ENCODE measurements at places on chromosomes 12 and 14.

- DNase-seq: no peak
Measured at GRCh38 chr14:63383776-63384367, 65.1 kb upstream of the GPHB5 start.

GRCh38 chr14:34582117-34582680 is 42.7 kb upstream of the EAPP start:
- no peak for DNase-seq

GRCh38 chr12:130026608-130027176 is 122.9 kb upstream of the TMEM132D start:
- DNase-seq: no peak

DNA sequence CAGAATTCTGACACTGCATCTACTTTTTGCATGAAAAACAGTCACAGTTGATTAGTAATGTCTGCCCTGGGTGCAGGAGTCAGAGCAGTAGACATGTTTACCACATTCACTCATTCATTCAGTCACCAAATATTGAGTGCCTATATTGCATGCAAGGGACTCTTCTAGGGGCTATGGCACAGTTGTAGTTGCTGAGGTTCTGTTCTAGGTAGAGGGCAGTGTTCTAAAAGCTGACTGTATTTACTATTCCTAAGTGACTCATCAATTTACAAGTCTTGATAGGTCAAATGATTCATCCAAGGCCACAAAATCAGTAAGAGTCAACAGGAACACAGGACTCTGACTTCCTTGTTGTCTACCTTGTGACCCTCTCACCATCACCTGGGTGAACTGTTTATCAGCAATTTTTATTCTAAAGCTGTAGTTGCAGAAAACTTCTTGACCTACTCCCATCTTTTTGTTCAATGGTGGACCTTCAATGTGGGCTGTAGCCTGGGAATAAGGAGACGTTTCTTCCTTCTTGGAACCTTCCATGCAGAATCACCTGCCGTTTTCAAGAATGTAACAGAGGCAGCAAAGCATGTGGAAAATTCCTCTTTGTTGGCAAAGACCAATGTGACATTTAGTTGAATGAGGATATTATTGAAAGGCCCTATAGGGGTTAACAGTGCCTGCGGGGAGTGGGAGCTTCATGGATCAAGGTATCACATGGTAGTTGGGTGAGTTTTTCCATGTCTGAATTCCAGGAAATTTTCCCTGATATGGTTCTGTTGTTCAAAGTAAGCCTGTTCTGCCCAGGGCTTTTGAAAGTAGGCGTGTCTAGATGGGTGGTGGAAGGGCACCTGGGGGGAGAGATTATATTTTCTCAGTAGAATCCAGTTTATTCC is 223.2 kb downstream of the KTN1 start:
- no peak for DNase-seq

DNA sequence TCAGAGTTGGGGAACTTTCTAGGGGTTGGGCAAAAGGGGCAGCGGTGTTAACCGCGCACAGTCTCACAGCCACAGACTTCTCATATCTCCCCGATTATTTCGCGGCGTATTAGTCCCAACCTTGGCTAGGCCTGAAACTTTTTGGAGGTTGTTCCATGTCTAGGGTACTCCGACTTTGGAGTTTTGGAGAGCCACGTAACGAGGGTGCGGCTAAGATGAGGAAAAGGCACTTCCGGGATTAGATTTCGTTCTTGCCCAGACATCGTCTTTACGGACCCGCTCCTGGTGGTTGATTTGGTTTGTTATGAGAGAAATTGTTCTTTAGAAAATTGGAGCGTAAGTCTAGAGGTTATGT is 513 bp downstream of the CCNK start:
- no peak for DNase-seq

DNA sequence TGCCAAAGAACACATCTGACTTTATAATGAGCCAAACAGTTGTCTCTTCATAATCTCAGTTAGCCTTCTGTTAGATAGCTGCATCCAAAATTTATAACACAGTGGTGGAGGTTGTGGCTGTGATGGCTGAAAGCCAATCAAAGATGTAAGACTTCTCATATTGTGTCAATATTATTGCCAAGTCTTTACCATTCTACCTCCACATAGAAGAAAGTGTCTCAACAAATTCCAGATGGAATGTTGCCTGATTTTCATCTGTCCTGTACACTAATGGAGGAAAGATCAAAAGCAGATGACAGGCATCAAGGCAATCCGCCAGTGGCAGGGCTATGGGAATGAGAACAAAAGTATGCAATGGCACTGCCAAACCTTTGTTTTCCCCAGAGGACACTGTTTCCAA is 813.1 kb upstream of the NOVA1 start:
- DNase-seq: peak; percentile 46

DNA sequence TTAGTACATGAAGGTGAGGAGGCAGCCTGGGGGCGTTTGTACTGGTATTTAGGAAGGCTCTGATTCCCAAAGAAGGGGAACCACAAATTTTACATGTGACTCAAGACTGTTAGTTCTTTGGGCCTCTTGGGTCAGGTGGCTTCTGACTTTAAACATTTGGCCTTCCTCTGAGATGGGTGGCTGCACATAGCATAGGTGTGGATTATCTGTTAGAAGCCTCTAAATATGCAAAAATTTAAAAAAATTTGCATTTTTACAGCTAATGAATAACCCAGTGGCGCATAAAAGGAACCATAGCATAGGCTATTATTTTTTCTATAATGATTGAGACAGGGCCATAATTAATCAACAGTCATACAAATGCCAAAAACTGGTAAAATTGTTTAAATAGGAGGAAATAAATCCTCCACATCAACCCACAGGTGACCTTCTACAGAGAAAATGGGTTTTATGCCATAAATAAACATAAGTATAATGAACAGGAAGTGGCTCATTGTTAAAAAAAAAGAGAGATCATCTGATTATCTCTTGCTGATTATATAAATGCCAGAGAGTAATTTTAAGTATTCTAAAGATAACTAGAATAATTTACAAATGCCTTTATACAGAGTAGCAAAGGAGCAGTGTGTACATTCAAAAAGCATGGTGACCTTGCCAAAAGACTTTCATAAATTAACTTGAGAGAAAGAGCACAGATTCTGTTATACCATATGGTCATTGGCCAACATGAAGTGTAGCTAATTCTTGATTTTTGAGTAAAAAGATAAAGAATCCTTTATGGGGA is 284.2 kb upstream of the ATP2B1 start:
- no peak for DNase-seq

- no peak for DNase-seq
Measured at GRCh38 chr14:96723946-96724345, 73.2 kb upstream of the VRK1 start.

GRCh38 chr12:108722992-108723766 is 8.1 kb downstream of the CORO1C start:
- peak; percentile 95 for DNase-seq

DNA sequence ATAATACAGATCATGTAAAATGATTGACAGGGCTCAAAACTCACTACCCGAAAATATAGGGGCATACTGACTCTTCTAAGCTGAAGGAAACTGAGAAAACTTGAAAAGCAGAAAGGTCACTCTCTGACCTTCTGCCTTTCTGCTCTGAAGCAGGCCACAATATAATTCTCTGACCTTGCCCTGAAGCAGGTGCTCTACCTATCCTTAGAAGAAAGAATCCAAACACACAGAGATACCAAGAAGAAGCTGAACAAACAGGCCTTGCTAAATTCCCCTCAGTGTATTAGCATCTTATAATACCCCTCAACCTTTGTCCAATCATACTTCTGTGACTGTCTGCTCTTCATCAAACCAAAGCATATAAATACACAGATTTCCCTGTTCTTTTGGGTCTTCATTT is 60.9 kb upstream of the BBS10 start:
- DNase-seq: no peak

GRCh38 chr12:14589169-14590004 is 21.7 kb upstream of the PLBD1 start:
- DNase-seq: no peak

- DNase-seq: no peak
Measured at GRCh38 chr12:124548854-124549378, 18.5 kb downstream of the NCOR2 start.

GRCh38 chr12:111215881-111216280 is 153.0 kb downstream of the PHETA1 start:
- no peak for DNase-seq

GRCh38 chr14:64053694-64054669 is 201.2 kb downstream of the SYNE2 start:
- no peak for DNase-seq

DNA sequence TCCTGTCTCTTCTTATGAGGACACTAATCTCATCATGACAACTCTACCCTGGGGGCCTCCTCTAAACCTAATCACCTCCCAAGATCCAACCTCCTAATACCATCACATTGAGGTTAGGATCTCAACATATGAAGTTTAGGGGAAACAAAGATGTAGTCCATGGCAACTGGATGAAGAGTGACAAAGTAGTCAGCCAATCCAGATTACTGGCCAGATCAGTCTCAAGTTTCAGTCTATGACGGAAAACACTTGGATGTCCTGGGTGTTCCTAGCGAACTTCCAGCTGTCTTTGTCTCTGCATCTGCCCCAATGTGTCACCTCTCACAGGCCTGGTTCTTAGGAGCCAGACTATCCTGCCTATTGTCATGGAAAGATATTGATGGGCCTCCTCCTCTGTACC is 630.8 kb downstream of the AACS start:
- DNase-seq: no peak

DNA sequence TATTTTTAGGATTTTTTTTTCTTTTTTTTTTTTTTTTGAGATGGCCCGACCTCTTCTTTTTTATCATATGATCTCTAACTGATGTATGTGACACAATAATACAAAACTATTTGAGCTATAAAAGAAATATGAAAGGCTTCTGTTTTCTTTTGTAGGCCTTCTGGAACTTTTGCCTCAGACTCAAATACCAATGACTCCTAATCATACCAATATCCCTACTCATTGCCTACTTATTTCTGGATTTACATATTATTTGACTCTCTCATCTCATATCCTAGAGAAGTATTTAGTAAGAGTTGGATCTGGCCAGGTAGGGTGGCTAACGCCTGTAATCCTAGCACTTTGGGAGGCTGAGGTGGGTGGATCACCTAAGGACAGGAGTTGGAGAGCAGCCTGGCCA is 12.7 kb upstream of the WDR89 start:
- peak; percentile 23 for DNase-seq

GRCh38 chr12:22312336-22312735 is 22.2 kb downstream of the ST8SIA1 start:
- no peak for DNase-seq

DNA sequence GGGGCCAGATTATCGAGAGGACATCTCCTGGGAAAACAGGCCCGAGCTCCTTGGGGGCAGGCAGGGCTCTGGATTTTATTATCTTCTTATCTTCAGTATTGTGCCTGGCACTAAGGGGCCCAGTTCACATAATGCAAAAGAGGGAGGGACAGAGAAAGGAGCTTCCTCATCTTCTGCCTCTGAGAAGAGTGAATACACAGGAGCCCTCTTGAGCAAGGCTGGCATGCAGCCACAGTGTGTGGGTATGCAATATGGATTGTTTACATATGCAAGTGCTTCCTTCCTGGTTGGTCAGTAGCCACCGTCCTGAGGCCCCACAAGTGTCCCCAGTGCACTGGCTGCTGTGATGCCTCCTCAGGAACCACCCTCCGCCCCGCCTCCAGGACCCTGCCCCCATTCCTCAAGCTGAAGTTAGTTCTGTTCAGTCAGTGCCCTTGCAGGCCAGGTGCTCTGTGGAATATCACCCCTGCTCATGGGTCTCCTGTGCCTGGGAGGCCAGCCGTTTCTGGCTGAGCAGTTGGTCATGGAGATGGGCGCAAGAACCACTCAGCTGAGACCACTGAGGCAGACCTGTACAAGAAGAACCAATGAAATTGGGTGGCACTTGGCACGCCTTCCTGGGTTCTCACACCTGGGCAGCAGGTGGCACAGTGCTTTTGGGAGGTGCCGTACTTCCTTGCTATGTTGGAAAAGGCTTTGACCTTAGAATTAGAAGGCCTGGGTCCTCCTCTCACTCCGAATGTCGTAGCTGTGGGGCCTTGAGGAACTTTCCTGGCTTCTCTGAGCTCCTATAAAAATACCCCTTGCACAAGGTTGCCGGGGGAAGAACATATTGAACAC is 35.1 kb upstream of the ACTN1 start:
- DNase-seq: no peak

DNA sequence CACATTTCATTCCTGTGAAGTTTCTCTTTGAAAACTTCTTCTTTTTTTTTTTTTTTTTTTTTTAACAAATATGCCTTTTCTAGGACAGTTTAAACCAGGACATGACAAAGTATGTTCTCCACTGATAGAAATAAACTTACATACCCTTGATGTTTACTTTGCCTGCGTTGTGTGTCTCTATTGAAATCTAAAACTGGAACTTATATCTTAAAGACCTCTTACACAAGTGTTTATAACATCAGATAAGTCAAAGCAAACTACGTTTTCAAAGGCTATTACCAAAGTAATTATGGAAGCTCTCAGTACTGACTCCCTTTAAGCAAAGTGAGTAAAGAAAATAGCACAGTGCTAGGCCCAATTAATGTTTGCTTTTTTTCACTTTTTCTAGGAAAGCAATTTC is 30.6 kb upstream of the ISM2 start:
- DNase-seq: no peak

GRCh38 chr12:50750366-50750765 is 13.5 kb upstream of the ATF1 start:
- DNase-seq: no peak

DNA sequence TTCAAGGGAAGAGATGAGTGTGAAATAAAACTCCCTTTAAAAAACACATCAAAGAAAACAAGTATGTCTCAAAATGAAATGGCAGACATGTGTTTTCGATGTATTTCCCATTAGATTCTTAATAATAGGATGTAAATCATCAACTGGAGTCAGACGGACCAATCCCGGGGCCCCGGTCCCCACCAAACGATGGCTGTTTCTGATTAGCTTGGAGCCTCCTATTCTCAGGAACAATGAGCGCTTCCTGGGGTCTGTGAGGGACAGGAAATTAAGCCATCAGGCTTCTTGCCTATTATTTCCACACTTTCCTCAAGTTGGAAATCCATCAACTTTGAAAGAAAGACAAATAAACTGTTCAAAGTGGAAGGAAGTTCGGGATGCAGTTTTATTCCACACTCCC is 179.4 kb downstream of the EFCAB11 start:
- peak; percentile 34 for DNase-seq

DNA sequence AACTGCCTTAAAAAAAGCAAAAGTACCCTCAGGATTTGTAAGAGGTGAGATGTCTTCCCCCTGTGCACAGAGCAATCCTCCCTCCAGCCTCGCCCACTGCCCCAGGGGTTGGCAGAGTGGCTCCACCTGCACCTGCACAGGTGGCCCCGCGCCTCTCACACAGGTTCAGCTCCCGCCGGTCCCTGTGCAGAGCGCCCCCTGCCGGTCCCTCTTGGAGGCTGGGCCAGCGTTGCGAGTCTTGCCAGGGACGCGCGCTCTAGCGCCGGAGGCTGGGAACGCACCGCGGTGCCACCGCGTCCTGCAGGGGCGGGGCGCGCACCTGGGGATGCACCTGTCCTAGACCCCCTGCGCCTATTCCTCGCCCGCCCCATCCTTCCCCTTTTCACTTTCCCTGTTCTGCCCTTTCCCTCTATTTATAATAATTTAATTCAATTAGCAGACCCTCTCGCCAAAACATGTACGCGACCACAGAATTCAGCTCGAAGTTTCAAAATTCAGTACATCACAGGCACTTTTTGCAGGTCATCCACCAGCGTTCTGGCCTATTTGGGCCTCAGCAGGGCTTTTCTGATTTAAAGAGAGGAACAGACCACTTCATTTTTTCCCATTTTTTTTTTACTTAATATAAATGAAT is 618.6 kb downstream of the AACS start:
- DNase-seq: no peak
